Upper lobe of right lung (tissue), 1 donor: ENCODE measurements at places on chromosomes 5 and 9.

- DNase-seq, result no peak
Measured at GRCh38 chr5:139788294-139788910, 7.2 kb upstream of the PSD2 start.

DNA sequence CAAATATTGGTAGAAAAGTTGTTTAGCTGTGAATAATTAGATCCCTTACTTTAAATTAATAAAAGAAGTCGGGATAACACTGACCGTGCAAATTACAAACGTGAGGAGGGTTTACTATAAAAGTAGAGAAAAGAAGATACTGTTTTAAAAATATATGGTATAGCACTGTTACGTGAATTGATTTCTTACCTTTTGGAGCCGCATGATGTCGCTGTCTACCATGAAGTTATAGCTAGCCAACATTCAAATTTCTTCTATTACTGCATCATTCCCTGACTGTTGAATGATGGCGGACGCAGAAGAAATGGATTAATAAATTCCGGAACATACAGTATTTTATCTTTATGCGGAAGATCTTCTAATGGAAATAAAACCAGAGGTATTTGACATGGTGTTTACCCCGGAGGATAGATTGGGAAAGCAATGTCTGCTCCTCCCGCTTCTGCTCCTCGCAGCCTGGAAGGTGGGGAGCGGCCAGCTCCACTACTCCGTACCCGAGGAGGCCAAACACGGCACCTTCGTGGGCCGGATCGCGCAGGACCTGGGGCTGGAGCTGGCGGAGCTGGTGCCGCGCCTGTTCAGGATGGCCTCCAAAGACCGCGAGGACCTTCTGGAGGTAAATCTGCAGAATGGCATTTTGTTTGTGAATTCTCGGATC is at the start of gene PCDHA6:
TSS of gene PCDHA6 (plus strand) at position 257 of the 658 bp plus-strand sequence. CDS start at position 389, 132 bp downstream.
- no peak for DNase-seq

DNA sequence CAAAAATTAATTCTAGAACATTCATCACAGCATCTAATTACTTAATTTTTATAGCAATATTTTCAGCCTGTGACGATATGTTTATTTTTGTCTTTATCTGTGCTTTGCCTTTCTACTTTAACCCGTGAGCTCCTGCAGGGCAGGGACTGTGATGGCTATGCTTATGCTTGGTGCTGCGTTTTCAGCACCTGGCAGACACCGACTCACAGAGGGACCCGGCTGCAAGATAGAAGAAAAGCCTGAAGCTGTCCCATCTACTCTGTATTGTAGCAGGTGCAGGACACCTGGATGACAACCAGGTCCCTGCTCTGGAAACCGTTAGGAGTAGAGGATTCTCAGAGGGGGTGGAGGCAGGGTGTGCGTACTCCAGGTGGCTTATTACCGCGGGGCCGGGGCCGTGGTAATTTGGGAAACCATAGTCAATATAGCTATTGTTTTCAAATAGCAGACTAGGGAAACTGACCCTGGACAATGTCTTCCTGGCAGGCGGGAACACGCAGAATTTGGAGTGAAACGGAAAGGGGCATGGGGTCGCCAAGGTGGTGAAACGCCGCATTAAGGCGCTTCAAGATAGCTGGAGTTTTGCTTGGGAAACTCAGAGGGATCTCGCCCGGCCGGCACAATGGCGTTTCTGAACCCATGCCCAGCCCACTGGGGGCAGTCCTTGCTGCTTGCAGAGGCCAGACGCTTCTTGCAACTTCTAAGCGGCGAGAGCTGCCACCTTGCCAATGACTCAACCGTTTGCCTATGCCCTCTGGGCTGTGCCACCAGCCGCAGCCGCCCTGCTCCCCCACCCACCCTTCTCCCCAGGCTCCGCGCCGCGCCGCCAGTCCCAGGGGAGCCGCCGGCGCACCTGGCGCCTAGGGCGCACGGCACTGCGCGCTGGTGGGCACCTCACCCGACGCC is 140.1 kb upstream of the PALM2AKAP2 start:
- no peak for DNase-seq

DNA sequence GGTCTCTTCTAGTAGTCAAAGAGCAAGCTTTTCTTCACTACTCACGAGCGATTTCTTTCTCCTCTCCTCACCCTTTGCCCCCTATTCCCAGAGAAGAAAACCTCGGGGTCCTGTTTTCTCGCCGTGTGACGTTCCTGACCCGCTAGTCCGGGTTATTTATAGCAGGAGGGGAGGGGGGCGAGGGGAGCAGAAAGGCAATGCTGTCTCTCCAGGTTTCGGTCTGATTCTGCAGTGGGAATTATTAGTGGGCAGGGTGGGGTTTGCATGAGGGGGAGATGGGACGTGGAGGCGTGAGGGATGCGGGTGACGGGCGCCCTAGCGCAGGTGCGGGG is 847 bp upstream of the GABRB2 start:
- DNase-seq, result no peak

GRCh38 chr5:164498438-164498837 is 993.0 kb downstream of the MAT2B start:
- no peak for DNase-seq

DNA sequence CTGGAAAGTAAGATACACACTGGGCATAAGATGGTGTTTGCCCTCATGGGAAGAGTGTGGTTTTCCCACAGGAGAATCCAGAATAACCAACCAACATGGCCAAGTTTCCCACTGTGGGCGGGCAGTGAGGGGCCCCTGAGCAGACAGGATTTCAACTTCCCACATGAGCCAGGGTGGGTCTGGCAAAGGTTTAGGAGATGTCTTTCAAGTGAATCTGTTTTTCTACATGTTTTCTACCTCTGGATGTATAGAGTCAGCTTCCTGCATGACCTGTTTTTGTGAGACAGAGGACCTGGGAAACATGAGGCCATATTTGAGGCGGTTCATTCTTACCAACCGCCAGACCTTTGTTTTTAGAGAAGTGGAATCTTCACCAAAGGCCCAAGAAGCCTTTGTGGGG is 100.5 kb downstream of the TLE4 start:
- DNase-seq, result no peak

- DNase-seq, result no peak
Measured at GRCh38 chr9:114787781-114788498, 17.9 kb downstream of the TNFSF15 start.

DNA sequence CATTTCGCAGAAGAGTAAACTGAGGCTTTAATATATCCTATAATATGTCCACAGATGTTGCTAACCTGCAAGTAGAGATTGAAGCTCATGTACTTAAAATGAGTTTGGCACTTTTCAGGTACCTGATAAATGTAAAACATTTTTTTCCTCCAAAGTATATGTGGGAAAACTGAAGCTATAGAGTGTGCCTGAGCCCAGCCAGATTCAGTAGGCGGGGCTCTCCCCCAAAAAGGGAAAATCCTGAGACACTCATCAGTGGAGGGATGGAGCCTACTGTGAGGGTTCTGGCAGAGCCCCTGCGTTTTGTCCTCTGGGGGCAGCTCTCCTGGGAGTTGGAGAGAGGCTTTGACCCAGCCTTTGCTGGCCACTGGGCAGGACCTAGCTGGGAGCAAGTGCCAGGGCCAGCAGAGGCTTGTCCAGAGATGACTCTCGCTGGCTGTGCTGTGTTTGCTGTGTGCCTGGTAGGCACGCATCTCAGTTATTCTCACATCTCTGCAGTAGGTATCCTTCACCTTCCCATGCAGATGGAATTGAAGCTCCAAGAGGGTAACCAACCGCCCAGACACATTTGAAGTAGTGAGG is 81.1 kb upstream of the SPRY4 start:
- DNase-seq, result no peak

DNA sequence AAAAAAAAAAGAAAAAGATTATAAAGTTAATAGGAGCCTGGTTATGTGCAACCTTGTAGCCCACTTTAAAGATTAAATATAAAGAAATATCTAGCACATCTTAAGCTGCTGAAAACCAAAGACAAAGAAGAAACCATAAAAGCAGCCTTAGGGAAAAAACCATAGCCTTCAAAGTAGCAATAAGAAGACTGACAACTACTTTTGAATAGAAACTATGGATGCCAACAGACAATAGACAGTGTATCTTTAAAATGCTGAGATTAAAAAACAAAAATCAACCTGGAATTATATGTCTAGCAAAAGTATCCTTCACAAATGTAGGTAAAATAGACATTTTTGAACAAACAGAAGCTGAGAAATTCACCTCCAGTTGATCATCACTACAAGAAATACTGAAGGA is 3.4 kb upstream of the KIF12 start:
- no peak for DNase-seq

- DNase-seq, result no peak
Measured at GRCh38 chr9:117375956-117376355, 38.9 kb downstream of the ASTN2 start.

GRCh38 chr5:114524221-114524620 is 162.4 kb downstream of the KCNN2 start:
- no peak for DNase-seq

DNA sequence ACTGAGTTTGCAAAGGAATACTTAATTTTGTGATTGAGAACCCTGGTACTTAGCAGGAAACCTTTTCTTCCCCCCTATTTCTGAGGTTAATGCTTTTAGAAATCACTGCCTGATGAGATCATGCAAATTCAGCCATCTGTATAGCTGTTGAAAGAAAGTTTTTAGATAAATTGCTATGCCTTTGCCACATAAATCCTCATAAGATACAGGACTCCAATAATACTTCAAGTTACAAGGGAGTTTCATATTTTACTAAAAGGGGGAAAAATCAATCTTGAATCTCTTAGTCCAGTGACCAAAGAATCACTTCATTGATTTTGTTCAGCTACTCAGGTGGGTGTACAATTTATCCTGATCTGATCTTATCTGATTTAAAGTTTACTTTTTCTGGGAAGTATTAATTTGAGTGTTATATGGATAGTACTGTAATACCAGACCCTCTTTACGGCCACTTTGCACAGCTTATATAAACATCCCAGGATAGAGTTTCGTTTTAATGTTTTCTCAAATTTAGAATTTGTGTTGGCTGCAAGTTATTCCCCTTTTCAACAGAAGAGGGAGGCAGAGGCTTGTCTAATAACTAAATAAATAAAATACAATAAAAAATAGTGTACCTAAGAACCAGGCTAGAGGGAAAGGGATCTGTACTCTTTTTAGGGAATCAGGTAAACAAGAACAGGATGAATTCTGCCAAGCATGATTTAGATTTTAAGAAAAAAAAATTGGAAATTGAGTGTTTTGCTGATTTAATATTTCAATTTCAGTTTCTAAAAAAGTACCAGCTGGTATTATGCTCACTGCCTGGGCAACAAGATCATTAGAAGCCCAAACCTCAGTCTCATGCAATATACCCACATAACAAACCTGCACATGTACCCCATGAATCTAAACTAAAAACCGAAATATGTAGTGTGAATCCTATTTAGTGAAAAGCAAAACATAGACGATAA is 69.1 kb downstream of the PSAT1 start:
- no peak for DNase-seq

- DNase-seq, result no peak
Measured at GRCh38 chr5:153099328-153099727, 391.1 kb upstream of the GRIA1 start.

GRCh38 chr9:79208791-79209396 is 362.9 kb upstream of the TLE4 start:
- no peak for DNase-seq

DNA sequence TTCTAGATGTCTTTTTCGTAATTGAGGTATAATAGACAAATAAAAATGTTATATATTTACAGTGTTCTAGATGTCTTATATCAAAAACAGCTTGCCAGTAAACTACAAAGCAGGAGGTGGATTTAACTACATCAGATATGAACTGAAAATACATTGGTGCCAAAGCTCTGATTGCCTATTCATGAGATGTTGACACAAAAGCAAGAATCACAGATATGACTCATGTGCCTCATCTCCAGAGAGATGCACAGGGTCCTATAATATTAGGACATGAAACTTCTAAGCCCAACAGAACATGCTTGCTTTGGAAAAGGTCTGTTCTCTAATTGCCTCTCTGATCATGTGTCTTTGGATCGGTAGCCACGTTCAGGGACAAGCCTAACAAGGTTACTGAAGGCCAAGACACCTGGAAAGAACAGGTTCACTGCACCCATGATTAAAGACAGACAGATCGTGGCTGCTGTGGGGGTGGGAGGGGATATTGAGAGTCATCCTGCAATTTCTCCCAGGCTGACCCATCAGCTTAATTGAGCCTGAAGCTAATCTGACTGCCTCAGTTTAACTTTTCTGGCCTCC is 16.8 kb downstream of the ABCA1 start:
- no peak for DNase-seq

GRCh38 chr5:59598547-59598874 is 295.0 kb downstream of the PDE4D start:
- no peak for DNase-seq

GRCh38 chr9:101457003-101457402 is 21.4 kb upstream of the ALDOB start:
- DNase-seq, result no peak

DNA sequence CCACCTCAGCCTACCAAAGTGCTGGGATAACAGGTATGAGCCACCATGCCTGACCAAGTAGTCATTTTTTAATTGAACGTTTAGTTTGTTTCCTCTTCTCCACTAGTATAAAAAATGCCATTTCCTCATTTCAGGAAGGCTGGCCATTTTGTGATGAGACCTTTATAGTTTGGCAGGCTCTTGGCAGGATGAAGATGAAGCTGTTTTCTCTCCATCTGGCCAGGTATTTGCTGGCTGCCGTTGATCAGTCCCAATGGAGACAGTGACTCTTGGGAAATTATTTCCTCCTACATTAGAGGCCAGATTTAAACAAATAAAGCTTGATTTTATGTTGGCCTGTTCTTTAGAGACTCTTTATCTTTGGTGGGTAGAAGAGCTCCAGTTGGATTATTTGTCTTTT is 199.0 kb downstream of the ARHGAP26 start:
- no peak for DNase-seq

DNA sequence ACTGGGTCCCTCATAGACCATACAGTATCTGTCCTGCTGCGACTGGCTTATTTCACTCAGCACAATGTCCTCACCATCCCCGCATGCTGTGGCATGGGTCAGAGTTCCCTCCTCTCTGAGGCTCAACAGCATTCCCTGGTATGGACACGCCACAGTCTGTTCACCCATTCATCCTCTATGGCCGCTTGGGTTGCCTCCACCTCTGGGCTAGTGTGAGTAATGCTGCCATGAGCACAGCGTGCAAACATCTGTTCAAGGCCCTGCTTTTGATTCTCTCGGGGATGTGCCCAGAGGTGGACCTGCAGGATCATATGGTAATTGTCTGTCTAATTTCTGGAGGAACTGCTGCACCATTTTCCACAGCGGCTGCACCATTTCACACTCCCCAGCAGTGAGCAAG is 5.5 kb upstream of the FBP2 start:
- DNase-seq, result peak; percentile 31

- DNase-seq, result no peak
Measured at GRCh38 chr5:90878081-90878480, 319.5 kb downstream of the ADGRV1 start.

- no peak for DNase-seq
Measured at GRCh38 chr5:32297181-32298058, 15.3 kb downstream of the MTMR12 start.

GRCh38 chr9:137739371-137740309 is 120.8 kb downstream of the EHMT1 start:
- DNase-seq, result no peak

- DNase-seq, result no peak
Measured at GRCh38 chr9:129446828-129447550, 173.9 kb downstream of the C9orf50 start.

- no peak for DNase-seq
Measured at GRCh38 chr9:15377625-15378540, 44.8 kb upstream of the SNAPC3 start.
